ENCODE measurements at places on chromosomes 7 and 10.
A peak's percentile ranks its signal among the peaks of the same experiment; 100 is the strongest.

DNA sequence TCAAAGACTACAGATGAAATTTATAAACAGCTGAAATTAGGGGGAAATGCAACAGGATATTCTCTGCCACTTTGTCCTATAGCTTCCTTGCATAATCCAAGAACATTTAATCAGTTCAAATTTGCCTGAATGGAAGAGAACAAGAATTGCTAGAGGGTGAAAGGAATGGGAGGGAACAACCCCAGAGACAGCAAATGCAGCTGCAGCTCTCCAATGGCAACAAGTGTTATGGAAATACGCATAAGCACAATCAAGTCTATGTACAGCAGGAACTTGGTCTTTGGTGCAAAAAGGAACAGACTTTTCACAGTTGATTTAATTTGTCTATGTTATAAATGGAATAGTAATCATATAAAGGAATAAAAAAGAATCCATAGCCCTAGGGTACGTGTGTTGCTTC is 269.0 kb upstream of the ETV1 start:
- no peak for DNase-seq

- DNase-seq = no peak
These were observed 5.0 kb downstream of the NIPSNAP2 start for GRCh38 chr7:55969391-55969790.

GRCh38 chr10:109996225-109996624 is 11.6 kb upstream of the ADD3 start:
- DNase-seq = no peak

- no peak for DNase-seq
These were observed 12.0 kb downstream of the PPP1R17 start for GRCh38 chr7:31699050-31699449.

- no peak for DNase-seq
These were observed 62.3 kb downstream of the TFPI2 start for GRCh38 chr7:93828260-93828659.

- peak; percentile 86 for DNase-seq
These were observed 18.3 kb downstream of the LIPM start for GRCh38 chr10:88820748-88821401.
